Nasal cavity respiratory epithelium epithelial cell of viscerocranial mucosa (primary cell): ENCODE measurements at places on chromosomes 2 and 18. TPM values are rescaled to one million over a fixed set of nuclear protein-coding genes. Genes with fewer than 3 reads are reported as not detected.

ALLC gene
- total RNA-seq, result not detected in 2 replicates

C1QL2 gene
- not detected in 2 replicates for total RNA-seq

ALPP gene
- total RNA-seq, result under 0.01 TPM in 1 of 2 replicates, not detected in the other

EHD3 gene
- 1.4 and 7.6 TPM in 2 replicates for total RNA-seq

CCDC74B gene
- 0.34 and 1.00 TPM in 2 replicates for total RNA-seq
